ENCODE measurements at places on chromosomes 3 and 15.
A peak's percentile ranks its signal among the peaks of the same experiment; 100 is the strongest.

DNA sequence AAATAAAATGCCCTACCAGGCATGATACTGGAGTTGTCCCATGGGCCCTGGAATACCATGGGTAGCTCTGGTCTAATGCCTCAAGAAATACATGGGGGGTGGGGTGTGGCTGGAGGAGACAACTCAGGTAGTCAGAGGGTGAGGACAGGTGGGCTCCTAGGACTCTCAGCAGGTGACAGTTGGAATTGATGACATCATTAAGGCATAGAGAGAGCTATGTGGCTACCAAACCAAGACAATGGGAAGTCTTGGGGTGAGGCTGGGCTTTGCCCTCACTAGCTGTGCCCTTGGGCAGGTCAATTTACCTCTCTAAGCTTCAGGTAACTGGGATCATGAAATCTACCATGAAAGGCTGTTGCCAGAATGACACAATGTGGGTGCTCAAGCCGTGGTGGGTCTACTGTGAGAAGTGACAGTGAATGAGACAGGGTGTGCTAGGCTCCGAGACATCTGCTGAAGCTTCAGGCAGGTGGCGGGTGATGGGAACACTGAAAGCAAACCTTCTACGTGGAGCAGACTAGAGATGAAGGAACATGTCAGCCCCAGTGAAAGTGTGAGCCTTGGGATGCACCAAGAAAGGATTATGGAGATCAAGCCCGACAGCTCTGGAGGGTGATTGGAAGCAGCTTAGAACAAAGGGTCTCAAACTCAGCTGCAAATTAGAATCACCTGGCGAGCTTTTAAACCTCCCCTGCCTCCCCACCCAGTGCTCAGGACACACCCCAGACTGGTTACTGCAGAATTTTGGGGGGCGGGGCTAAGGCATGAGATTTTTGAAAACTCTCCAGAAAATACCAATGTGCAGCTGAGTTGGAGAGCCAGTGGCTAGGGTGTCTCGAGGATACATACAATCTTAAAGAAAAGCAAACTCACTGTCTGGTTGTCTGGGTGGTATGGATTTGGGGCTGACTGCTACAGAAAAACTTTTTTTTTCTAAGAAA, 21.5 kb downstream of the SLC6A20 start:
- no peak for DNase-seq

DNA sequence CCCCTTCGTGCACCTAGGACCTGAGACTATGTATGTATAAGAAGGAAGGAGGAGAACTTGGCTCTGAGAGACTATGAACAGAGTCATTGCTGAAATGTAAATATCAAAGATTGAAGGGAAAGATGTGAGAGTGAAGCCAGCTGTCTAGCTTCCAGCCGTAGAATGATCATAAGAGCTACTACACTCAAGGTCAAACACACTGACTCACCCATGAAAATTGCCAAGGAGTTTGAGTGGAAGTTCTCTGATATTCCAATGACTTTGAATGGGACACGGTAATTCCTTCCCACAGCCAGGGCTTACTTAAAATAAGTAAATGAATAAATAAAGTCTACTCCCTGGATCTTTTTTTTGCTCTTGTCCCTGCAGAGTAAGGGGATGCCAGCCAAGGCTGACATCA, 398.9 kb upstream of the TPRG1 start:
- DNase-seq: peak; percentile 86

DNA sequence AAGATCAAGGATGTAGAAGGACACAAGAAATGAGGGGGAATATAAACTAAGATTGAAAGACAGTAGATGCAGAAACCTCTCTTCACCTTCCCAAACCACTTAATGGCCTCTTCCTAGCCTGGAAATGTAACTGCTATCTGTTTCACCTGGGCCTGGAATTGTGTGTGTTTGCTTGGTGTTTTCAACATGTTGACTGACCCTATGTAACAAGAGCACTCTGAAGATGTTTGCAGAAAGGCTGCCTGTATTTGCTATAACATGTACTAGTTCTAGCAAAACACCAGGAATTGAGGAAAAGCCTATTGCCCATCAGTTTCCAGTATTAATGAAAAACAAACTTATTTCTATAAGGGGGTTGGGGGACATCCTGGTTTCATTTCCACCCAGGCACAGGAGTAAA, 248.3 kb downstream of the WDR72 start:
- DNase-seq: no peak

DNA sequence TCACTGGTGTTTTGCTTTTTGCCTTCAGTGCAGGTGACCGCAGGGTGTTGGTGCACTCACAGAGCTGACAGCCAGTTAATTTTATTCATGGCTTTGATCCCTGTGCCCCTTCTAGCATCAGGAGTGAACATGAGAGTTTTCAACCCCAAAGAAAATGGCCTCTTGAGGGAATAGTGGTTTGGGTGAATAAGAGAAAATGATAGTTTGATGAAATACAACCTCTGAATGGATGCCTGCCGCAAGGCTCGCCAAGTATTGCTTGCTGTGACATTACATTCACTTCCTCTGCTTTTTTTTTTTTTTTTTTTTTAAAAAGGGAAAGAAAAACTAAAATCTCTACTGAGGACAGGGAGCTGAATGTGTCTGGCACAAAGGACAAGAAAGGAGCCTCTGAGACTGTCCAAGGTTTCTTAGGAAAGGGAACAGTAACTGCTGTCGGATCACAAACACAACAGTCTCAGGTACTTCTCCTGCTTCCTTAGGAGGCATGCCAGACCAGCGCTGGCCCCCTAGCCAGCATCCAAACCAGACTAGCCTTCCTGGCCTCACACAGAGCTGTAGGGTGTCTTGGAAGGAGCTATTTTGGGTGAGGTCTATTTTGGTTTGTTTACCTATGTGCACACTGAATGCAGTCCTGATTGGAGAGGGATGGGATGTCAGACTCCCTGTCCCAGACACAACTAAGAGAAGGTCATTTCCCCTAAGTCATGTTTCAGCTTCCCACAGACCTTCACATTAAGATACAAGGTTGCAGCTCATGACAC, 29.0 kb downstream of the CCDC80 start:
- DNase-seq: no peak

GRCh38 chr3:19931767-19932188, 2.2 kb downstream of the EFHB start:
- DNase-seq: no peak

DNA sequence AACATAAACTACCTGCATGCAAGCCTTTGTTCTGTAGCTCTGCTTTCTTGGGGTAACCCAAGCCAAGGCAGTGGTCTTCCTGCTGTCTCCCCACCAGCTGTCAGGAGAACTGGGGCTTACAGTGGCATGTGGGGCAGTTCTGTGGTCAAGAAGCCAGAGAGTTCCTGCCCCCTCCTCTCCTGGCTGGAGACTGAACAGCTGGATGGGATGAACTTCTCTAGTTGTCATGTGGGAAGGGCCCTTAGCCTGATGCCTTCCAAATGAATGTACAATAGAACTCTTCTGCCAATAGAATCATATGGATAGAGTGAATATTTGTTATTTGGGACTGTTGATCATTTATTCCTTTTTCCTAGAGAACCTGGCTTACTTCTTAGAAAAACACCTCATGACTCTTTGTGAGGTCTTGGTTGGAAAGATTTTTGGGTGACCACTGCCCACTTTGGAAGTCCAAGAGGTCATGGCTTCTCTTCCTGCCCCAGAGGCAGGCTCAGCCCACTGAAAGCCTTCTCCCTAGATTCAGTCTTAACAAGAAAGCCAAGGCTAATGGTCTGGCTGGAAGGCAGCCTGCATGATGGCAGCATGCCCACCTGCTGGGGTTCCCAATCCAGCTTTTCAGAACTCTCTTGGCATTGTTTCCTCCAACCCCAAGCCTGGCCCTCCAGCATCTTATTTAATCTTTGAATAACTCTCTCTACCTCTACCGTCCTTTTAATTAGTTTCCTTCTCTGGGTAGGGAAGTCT, 462.9 kb upstream of the PROK2 start:
- DNase-seq: no peak

DNA sequence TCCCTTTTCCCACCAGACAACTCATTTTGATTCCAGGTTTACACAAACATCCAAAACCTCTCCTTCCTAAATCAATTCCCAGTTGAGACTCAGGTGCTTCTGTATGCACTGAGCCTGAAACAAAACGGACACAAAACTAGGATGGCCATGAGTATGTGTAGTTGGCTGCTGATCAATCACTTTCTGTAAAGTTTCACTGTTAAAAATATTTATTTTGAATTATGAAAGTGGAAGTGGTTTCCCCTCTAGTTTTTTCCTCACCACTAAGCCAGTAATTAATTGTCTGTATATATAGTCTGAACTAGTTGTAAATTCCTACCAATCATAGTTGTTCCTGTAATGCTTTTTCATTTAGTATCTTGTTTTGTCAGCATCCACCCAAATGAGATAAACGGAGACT, 51.7 kb upstream of the TSPAN3 start:
- no peak for DNase-seq

- DNase-seq: no peak
These were observed 5.4 kb downstream of the UBE2E1 start for GRCh38 chr3:23811185-23811527.

GRCh38 chr15:48422401-48422800, 91.2 kb downstream of the DUT start:
- DNase-seq: no peak

Data from AG04450 (cell line).